ENCODE measurements at places on chromosomes 7 and 10. TPM values are rescaled to one million over a fixed set of nuclear protein-coding genes. Genes with fewer than 3 reads are reported as not detected.

LEP gene
- 7.6 TPM for total RNA-seq

GRID2IP gene
- total RNA-seq: 0.64 TPM

PRKRIP1 gene
- 21.5 TPM for total RNA-seq

SRRM3 gene
- 6.9 TPM for total RNA-seq

TMEM176B gene
- total RNA-seq: 2.5 TPM

FAM25G gene
- 26.2 TPM for total RNA-seq

VSTM4 gene
- total RNA-seq: 6.0 TPM

ZNF398 gene
- total RNA-seq: 28.3 TPM

HOGA1 gene
- 2.1 TPM for total RNA-seq

GRID1 gene
- total RNA-seq: 1.9 TPM

FOXI2 gene
- 0.39 TPM for total RNA-seq

PTEN gene
- total RNA-seq: 69.1 TPM

DNA sequence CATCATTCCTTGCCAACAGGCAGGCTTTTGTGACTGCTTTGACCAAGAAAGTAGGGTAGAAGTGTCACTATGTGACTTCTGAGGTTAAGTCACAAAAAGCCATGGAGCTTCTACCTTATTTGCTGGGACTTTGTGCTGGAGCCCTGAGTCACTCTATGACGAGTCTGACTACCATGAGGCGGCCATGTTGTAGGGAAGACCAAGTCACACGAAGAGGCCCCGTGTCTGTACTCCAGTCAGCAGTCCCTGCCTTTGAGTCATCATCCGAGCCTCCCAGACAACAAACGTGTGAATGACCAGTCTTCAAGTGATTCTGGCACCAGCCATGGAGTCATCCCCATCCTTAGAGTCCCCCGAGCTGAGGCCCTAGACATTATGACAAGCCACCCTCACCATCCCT, 3.5 kb upstream of the MYL10 start:
- no peak for DNase-seq
- no peak overlapping the region for H3K27ac ChIP-seq
- peaks cover 10% of the 10 kb centered on the region for H3K4me1 ChIP-seq
- H3K36me3 ChIP-seq: no peaks in the 10 kb centered on the region

DNA sequence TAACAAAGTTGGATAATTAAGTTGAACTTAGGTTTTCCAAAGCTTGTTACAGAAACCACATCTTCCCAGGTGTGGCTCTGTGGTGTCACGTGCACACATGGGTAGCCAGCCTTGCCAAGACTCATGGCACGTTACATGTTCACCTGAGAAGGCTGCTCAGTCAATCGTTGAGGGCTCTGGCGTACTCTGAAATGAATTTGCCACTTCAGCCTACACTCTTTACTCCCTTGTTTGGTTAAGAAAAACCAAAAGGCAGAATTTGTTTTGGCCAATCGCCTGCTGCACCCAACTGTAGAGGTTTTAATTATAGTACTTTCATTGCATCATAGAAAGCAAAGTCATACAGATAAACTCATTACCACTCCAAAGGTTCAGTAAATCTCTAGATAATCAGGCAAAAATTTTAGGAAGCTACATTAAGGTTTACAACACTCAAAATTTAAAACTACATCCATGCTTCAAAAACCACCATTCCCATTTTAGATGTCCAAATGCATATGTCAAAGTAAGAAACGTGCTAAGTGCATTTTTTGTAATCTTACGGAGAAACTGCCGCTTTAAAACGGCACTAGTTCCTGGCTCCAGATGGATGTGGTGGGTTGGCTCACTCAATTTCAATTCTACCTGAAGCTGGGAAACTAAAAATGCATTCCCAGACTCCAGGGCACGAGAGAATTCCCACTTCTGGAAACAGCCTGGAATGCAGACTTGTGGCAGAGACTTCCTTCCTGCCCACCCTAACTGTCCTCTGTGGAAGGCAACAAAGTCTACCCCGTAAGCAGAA, 88.4 kb downstream of the DIP2C start:
- peaks cover 25% of the 10 kb centered on the region for H3K4me1 ChIP-seq
- no peaks in the 10 kb centered on the region for H3K27me3 ChIP-seq
- H3K27ac ChIP-seq: no peak overlapping the region
- H3K4me3 ChIP-seq: no peak overlapping the region

DNA sequence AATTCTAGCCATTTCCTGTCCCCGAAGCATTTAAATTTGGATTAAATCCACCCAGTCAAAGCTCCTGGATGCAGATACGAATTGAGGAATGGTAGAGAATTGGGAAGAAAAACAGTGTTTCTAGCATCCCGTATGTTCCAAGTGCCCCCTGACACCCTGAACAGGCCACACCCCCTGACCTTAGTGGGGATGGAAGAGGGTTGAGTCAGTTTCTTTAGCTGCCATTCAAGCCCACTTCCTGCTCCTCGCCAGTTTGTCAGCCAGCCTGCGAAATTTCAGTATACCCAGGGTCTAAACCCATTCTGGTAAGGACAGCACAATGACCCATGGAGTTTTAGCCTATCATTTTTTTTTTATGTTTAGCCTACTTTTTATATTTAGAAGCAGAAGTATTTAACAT, 101.1 kb downstream of the PKD1L1 start:
- H3K36me3 ChIP-seq: no peaks in the 10 kb centered on the region
- H3K4me3 ChIP-seq: no peak overlapping the region
- no peaks in the 10 kb centered on the region for H3K4me1 ChIP-seq
- no peaks in the 10 kb centered on the region for H3K27me3 ChIP-seq
- H3K27ac ChIP-seq: no peak overlapping the region

DNA sequence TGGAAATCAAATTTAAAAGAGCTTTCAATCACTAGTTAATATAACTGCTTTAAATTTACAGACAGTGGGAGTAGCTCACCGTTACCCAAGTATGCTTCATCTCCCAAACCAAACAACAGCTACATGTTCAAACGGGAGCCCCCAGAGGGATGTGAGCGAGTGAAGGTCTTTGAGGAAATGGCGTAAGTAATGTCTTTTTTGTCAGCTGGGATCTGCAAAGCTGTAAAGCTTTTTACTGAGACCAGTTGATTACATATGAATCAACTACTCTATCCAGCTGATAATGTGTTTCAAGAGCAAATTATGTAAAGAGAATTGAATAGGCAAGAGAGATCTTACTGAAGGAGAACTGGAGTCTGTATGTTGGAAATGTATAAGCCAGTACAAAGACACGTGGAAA, 116.2 kb downstream of the GLCCI1 start:
- no peaks in the 10 kb centered on the region for H3K27me3 ChIP-seq
- H3K4me3 ChIP-seq: no peak overlapping the region
- no peak overlapping the region for H3K27ac ChIP-seq
- no peaks in the 10 kb centered on the region for H3K4me1 ChIP-seq
- no peak for DNase-seq
- peaks cover 18% of the 10 kb centered on the region for H3K36me3 ChIP-seq

- DNase-seq: no peak
- H3K4me3 ChIP-seq: no peak overlapping the region
- H3K27me3 ChIP-seq: no peaks in the 10 kb centered on the region
- no peaks in the 10 kb centered on the region for H3K36me3 ChIP-seq
Measured at GRCh38 chr10:107056182-107056581, 108.3 kb downstream of the SORCS1 start.

GRCh38 chr10:33234831-33235237, 99.6 kb downstream of the NRP1 start:
- no peaks in the 10 kb centered on the region for H3K27me3 ChIP-seq
- H3K4me1 ChIP-seq: peaks cover 9% of the 10 kb centered on the region
- no peak for DNase-seq

DNA sequence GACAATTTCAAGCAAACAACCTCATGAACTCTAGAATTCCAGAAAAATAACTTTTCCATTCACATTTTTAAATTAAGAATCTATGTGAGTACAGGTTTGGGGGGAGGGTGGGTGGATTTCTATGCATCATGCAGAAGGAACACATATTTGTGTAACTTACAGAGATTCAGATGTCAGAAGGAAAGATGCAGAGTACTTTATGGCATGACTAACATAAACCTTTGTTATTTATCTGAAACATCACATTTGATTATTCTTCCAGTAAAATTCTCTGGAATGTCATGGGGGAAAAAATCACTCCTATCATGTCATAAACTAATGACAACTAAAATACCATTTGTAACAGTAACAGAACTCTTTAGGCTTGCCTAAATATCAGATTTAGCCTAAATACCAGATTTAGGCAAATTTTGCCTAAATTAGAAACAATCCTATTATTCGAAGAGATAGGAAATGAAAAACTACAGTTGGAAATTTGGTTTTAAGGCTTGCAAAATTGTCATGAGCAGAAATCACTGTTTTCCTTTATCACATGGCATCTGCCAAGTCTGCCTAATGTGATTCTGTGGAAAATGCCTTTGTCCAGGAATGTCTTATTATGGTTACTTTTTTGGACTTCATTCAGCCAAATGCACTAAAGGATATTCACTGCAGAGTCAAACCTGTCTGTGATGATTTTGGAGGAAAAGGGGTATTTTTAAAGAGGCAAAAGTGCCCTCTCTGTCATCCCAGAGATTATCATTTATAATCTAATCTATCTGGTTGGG, 527.7 kb upstream of the CELF2 start:
- no peak for DNase-seq
- no peaks in the 10 kb centered on the region for H3K27me3 ChIP-seq
- no peak overlapping the region for H3K4me3 ChIP-seq
- H3K4me1 ChIP-seq: no peaks in the 10 kb centered on the region
- H3K27ac ChIP-seq: no peak overlapping the region

DNA sequence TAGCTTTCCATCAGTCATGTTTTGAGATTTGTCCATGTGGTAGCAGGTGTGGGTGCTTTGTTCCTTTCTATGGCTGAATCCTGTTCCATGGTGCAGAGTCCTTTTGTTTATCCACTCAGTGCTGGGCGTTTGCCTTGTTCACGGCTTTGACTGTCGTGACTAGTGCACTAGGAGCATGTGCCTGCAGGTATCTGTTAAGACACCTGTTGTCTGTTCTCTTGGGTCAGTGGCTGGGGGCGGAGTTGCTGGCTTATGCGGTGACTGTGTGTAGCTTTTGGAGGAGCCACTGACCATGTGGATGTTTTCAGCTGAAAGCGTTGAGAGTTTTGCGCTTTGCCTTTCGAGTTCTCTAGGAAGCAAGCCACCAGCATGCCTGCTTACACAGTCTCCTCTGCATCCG, 573.1 kb upstream of the FOXK1 start:
- no peak overlapping the region for H3K4me3 ChIP-seq
- peak; percentile 45 for DNase-seq
- no peaks in the 10 kb centered on the region for H3K27me3 ChIP-seq
- H3K36me3 ChIP-seq: no peaks in the 10 kb centered on the region

GRCh38 chr10:71397296-71398212, 834 bp downstream of the CDH23 start:
- H3K4me3 ChIP-seq: peak overlapping the region; percentile 63
- no peaks in the 10 kb centered on the region for H3K36me3 ChIP-seq
- H3K27ac ChIP-seq: no peak overlapping the region
- H3K27me3 ChIP-seq: peaks cover 49% of the 10 kb centered on the region
- DNase-seq: no peak
- peaks cover 29% of the 10 kb centered on the region for H3K4me1 ChIP-seq

- peaks cover 66% of the 10 kb centered on the region for H3K4me1 ChIP-seq
- H3K4me3 ChIP-seq: peak overlapping the region; percentile 24
- H3K27ac ChIP-seq: peak overlapping the region; percentile 96
- no peak for DNase-seq
- H3K27me3 ChIP-seq: no peaks in the 10 kb centered on the region
- H3K36me3 ChIP-seq: no peaks in the 10 kb centered on the region
Measured at GRCh38 chr10:132446661-132447445, 49.9 kb downstream of the PWWP2B start.

- no peak for DNase-seq
- H3K27me3 ChIP-seq: peaks cover 85% of the 10 kb centered on the region
- H3K36me3 ChIP-seq: no peaks in the 10 kb centered on the region
- H3K4me3 ChIP-seq: no peak overlapping the region
- H3K4me1 ChIP-seq: peaks cover 22% of the 10 kb centered on the region
- H3K27ac ChIP-seq: no peak overlapping the region
Measured at GRCh38 chr7:43114458-43114780, 2.0 kb downstream of the HECW1 start.

GRCh38 chr7:117087639-117088396, 134.5 kb downstream of the ST7 start:
- no peak overlapping the region for H3K27ac ChIP-seq
- H3K4me1 ChIP-seq: peaks cover 38% of the 10 kb centered on the region
- no peak overlapping the region for H3K4me3 ChIP-seq
- DNase-seq: no peak
- no peaks in the 10 kb centered on the region for H3K27me3 ChIP-seq

DNA sequence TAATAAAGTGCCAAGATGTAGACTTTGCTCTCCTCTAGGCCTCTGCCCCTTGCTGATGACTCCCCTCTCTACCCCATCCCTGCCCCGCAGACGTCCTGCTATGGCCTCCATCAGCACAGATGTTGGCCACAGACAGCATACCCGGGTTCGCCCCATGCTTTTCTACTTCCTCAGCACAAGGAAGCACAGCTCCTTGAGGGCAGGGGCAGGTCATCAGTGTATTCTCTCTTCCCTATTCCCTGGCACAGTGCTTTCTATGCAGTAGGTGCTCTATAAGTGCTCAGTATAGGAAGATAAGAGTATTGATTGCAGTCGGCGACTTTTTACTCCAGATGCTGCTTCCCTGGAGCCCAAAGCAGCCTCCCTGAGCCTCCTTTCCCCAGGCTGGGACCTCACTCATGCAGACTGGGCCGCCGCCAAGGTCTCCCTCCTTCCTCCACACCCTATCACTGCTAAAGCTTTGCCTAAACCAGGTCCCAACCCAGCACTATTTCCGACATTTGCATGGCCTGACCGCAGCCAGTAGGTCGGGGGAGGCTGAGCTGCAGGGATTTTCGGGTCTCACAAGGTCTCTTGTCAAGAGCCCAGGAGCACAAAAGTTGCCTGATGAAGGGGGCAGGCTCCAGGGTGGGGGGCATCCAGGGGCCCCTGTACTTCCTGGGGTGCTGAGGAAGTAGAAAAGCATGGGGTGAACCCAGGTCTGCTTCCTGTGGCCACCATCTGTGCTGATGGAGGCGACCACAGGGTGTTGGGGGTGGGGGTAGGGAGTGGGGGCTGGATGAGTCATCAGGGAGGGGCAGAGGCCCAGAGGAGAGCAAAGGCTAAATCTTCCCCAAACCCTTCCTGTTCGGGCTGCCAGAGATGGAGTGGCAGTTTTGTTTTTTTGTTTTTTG, 8.0 kb downstream of the CALHM3 start:
- peak overlapping the region; percentile 64 for H3K27ac ChIP-seq
- no peak for DNase-seq
- H3K36me3 ChIP-seq: no peaks in the 10 kb centered on the region
- H3K27me3 ChIP-seq: no peaks in the 10 kb centered on the region
- no peak overlapping the region for H3K4me3 ChIP-seq

- no peaks in the 10 kb centered on the region for H3K36me3 ChIP-seq
- no peak overlapping the region for H3K4me3 ChIP-seq
- peak overlapping the region; percentile 12 for H3K27ac ChIP-seq
- H3K4me1 ChIP-seq: peaks cover 38% of the 10 kb centered on the region
- H3K27me3 ChIP-seq: no peaks in the 10 kb centered on the region
Measured at GRCh38 chr10:14749070-14749809, 25.5 kb downstream of the FAM107B start.

Data from suprapubic skin (tissue), 4 donors.